ENCODE measurements at places on chromosomes 11 and 22.

GRCh38 chr11:14148653-14149273 lies 186.2 kb downstream of the SPON1 start:
- DNase-seq = peak; percentile 14

GRCh38 chr22:45942787-45943493 lies 34.0 kb downstream of the WNT7B start:
- no peak for DNase-seq

- no peak for DNase-seq
Observed at GRCh38 chr22:31238057-31238456, 26.0 kb downstream of the LIMK2 start.

- no peak for DNase-seq
Observed at GRCh38 chr11:134612140-134613030, 200.3 kb upstream of the B3GAT1 start.

DNA sequence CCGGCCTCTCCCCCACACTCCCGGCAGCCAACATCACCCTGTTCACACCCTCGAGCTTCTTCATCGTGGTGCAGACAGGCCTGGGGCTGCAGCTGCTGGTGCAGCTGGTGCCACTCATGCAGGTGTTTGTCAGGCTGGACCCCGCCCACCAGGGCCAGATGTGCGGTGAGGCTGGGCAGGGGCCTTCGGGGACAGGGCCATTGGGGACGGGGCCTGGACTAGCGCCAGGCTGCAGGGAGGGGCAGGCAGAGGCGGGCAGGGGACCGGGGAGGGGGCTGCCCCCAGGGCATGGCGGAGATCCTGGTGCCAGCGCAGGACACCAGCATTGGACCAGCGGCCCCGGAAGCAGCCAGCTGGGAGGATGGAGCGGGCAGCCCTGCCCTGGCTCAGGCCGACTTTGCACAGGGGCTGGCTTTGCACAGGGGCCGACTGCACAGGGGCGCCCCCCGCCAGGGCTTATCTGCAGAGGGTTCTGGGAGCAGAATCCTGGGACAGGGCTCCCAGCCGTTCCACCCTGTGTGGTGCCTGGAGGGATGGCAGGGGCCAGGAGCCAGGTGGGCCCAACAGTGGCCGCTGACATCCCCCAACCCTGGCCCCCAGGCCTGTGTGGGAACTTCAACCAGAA lies 8.6 kb downstream of the MUC5B start:
- no peak for DNase-seq

GRCh38 chr11:78472905-78473304 lies 55.3 kb upstream of the GAB2 start:
- no peak for DNase-seq

DNA sequence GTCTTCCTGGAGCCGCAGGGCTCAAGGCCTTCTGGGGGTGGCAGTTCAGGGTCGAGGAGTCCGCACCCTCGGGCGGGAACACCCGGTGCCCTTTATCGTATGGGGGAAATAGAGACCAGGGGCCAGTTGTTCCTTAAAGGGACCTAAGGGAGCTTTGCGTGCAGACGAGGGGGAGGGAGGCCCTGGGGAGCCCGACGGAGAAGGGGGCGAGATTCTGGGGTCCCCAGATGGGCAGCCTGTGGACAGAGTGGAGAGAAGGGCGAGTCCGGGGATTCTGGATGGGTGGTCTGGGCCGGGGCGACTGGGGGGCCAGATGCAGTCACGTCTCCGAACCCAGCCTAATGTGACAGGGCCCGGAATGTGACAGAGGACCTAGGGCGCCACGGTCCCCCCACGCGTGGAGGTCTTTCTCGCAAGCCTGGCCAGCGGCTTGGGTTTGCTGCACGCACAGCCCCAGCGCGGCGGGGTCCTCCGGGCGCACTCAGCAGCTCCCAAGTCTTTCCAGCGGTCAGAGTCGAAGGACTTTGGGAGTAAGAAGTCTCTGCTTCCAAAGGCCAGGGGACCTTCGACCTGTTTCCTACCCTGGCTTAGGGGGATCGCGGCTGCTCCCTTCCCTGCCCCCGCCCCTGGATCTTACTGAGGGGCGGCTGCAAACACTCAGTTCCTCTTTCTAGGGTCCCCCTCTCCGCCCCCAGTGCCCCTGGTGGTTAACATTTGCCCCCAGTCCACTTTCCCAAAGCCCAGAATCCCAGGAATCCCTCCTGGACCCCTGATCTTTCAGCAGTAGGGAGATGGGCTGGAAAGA lies 547 bp downstream of the TUBA8 start:
- no peak for DNase-seq

DNA sequence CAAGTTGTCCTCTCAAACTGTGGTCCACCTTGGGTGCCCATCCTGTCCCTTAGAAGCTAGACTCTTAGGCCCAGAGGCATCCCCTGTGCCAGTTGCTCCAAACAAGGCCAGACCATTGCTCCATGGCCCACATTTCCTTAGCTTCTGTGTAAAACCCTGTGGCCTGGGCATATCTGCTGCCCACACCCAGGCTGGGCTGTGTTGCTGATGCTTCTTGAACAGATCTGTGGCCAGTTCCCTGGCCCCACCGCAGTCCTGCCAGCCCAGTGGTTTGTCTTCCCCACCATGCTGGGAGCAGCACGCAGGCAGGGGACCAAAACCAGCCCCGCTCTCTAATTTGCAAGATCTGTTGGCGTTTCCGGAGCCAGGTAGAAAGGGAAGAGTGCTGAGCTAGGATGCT lies 72.2 kb downstream of the CSNK2A3 start:
- no peak for DNase-seq

Data from activated CD4-positive, alpha-beta T cell treated with anti-CD3 and anti-CD28 coated beads, Interleukin-2, Interleukin-4, amounts not matched to agents 100 ng/mL and 50 ng/mL, durations not matched to agents 16 hours and 8 hours (primary cell).